ENCODE measurements at places on chromosomes 1 and 21.

DNA sequence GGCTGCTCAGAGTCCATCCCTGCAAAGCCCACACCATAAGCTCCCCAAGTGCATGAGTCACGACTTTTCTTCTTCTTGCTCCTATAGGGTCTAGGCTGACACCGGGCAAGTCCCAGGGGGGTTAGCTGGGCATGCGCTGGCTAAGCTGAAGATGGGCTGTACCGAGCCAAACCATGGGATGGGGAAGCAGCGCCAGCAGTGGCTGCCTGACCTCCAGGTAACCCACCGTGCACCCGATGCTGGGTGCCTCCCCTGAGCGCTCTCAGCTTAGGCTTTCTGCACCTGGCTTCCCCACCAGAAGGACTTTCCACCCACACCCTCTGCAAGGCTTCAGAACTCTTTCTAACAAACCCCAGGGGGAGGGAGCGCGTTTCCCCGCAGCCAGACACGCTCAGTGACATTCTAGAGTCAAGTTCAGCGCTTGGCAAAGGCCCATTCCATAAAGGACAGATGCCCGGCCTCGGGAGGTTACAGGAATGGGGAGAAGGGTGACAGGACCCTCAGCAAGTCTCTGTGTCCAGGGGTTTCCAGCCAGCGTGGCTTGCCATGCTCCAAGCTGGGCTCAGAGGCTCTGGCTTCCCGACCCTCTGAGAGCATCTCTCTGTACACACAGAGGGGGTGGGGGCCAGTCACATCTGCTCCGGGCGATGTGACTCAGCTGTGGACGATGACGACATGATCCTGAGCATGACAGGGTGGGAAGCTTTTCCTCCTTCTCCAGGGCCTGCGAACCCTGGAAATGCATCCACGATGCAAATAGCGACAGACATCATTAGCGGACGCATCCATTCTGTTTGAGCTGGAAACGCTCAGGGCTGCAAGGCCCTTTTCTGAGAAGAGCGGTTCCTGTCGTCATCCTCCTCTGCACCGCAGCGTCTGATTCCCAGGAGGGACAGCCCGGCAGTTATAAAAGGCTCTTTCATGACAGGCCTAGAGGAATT, 107.8 kb downstream of the SIK1 start:
- peak; percentile 47 for DNase-seq

- DNase-seq = no peak
These were observed 11.2 kb upstream of the CAPN2 start for GRCh38 chr1:223700942-223701637.

DNA sequence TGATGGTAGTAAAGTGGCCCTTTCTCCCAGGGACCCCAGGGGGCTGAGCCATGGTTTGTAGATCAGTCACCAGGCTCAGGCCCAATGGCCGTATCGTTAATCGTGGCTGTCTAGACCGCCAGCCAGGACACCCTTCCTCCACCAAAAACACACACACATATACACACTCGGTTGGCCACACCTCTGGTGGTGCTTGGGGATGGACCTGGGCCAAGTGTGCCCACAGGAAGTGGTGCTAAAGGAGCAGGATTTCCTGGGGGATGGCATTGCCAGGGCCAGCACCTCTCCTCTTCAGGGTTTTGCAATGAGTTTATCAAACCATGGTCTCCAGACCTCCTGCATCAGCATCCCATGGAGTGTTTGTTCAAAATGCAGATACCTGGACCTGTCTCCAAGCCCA, 36.2 kb downstream of the CITED4 start:
- DNase-seq = no peak

DNA sequence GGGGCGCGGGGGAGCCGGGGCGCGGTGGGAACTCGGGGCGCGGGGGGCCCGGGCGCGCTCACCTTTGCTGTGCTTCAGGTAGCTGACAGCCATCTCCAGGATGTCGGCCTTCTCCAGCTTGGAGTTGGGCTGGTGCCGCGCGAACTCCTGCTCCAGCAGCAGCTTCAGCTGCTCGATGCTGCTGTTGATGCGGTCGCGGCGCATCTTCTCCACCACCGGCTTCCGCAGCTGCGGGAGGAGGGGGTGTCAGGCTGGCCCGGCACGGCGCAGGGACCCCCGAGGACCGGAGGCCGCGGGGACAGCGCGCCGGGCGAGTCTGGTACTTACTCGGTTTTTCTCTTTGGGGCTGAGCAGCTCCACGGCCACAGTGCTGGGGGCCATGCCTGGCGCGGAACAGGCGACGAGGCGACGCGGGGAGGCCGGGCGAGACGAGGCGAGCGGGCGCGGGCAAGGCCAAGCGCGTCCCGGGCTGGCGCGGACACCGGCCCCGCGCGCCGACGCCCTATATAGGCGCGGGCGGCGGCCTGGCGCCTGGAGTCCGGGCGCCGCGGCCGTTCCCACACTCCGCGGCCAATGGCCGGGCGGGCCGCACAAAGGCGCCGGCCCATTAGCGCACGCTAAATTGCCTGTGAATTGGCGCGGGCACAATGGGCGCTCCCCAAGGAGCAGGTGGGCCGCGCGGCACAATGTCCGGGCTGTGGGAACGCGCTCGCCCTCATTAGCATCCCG, at the start of gene HES5:
Gene HES5 (minus strand): TSS at position 480 of the 729 bp plus-strand sequence. CDS start 99 bp downstream, at position 381.
- DNase-seq = peak; percentile 58

DNA sequence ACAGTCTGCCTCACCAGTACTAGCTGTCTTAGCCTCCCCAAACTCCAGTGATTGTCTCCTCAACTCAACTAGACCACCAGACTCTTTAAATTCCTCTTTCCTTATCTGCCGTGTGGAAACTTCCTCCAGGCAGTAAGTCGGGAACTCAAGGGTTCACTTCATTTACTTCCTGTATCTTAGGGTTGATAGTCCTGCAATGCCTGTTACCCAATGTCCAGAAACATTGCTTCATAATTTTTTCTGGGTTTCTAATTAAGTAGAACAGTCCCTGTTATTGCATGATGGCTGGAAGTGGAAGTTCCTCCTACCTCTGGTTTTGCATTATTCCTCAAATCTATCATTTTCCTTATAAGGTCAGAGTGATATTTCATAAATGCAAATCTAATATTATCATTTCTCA, 60.8 kb upstream of the RNF11 start:
- DNase-seq = no peak

- no peak for DNase-seq
These were observed 169.8 kb downstream of the C1orf21 start for GRCh38 chr1:184556665-184557064.

- no peak for DNase-seq
These were observed 3.9 kb upstream of the COL18A1 start for GRCh38 chr21:45401054-45401518.

GRCh38 chr1:182905321-182905720, 47.6 kb downstream of the SHCBP1L start:
- no peak for DNase-seq

All from NCI-H345 (cell line).